Right renal pelvis (tissue), 4 donors: ENCODE measurements at places on chromosomes 11 and 22. TPM values are rescaled to one million over a fixed set of nuclear protein-coding genes. Genes with fewer than 3 reads are reported as not detected.
A peak's percentile ranks its signal among the peaks of the same experiment; 100 is the strongest.

DNA sequence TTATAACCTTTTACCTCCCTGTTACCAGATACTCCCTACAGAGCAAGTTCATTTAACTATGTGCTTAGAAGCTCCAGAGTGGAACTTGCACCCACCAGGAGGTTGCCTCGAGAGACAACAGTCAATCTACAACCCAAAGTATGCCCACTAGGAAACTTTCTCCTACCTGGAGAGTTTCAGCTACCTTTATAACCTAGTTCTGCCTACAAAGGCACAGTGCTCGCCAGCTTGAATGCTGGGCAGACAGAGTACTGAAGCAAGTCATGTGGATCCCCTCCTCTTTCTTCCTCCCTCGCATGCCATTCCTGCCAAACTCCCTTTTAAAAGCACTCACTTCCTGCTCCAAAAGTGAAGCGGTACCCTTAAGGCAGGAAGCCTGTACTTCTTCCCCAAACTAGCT lies 258.9 kb downstream of the SWAP70 start:
- no peak for DNase-seq

- no peak for DNase-seq
Measured at GRCh38 chr11:68976563-68976962, 4.2 kb downstream of the MRGPRD start.

- DNase-seq, result no peak
Measured at GRCh38 chr11:134338654-134339053, 6.9 kb downstream of the GLB1L2 start.

GRCh38 chr22:36965696-36966095 lies 52.3 kb downstream of the CSF2RB start:
- no peak for DNase-seq

DNA sequence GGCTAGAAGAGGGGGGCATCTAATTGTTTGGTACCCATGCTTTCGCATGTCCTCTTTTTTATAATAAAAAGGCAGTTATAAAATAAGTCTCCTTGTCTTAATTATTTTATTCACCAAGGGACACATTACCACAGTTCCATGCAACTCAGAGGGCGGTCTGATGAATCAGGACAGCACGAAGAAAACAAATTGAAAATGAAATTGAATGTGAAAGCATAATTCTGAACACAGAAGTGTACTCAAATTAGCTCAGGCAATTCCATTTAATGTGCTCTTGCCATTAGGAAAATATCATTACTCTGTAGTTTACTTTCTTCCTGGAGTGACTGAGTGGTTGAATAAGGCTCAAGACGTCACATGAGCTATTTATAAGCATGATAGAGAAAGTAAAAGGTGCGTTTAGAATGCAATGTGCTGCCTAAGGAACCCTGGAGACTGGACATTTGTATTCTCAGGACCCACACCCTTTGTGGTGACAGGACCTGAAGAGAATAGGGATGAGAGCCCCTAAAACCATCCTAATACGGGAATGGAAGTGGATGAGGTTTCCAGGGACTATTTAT lies 59.6 kb downstream of the MTNR1B start:
- no peak for DNase-seq

GRCh38 chr11:72681226-72682153 lies 7.3 kb upstream of the PDE2A start:
- DNase-seq, result no peak

GRCh38 chr22:32311551-32312071 lies 46.1 kb upstream of the RFPL3 start:
- no peak for DNase-seq

- no peak for DNase-seq
Measured at GRCh38 chr22:22397875-22398524, 110.5 kb downstream of the ZNF280B start.

DNA sequence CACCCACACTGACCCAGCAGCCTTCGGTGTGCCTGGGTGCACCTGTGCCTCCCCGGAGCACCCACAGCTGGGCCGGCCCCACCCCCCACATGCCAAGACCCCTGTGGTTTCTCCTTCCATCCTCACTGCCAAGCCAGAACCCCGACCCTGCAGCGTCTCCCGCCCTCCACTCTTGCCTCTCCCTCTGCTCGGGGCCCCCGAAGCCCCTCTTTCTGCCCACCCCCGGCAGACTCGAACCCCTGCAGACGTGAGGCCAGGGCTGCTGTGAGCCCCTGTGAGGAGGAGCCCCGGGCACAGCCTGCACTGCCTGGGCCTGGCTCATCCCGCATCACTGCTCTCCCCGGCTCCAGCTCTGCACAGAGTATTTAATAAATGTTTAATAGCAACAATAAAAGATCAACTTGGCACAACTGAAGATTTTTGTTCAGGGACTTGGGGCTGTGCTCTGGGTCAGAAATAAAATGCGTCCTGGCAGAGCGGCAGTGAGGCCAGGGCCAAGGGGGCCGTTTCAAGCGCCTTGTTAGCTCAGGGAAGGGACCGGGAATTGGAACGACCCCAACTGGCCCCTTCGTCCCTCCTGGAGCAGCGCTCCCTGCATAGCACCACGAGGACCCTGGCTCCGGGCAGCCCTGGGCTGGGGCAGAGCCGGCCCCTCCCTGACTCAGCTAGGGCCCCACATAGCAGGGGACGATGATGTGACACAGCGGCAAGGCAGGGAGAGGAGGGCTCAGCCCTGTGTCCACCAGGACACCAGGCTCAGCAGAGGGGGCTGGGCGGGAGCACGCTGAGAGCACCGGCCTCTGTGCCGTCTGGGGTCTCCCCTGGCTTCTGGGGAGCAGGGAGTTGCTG lies 520.8 kb downstream of the BRD1 start:
- no peak for DNase-seq

GRCh38 chr11:94129512-94130297 lies 1.1 kb downstream of the PANX1 start:
- no peak for DNase-seq

DNA sequence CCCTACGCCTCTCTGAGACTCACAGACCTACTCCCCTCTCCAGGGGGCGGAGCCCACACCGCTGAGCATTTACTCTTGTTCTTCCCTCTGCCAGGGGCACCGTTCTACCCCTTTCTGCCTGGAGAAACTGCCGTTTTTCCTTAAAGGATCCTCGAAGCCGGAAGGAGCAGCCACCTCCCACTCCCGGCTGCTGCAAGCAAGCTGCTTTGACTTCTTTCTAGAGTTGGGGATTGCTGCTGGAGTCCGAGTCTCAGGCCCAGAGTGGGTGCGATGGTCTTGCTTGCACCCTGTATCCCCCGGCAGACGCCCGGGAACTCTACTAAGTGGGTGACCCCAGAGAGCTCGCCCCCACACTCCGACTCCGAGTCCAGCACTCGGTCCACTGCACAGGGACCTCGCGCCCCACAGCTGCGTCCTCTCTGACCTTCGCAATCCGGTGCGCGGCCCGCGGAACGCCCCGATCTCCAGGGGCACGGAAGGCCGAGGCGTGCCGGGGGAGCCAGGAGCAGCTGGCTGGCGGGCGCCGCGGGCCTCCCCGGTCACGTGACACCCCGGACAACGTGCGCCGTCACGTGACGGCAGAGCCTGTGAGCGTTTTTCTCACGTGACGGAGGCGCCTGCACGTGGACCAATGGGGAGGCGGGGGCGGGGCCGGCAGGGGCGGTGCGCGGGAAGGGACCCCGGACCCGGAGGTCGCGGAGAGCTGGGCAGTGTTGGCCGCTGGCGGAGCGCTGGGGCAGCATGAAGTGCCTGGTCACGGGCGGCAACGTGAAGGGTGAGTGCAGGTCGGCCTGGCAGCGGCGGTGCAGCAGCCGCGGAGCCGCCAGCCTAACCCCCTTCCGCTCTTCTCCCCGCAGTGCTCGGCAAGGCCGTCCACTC lies at the start of gene RAD9A:
RAD9A (plus strand) TSS at position 683 of the 879 bp plus-strand sequence; CDS start at position 742, 59 bp downstream.
- DNase-seq, result peak; percentile 93

DNA sequence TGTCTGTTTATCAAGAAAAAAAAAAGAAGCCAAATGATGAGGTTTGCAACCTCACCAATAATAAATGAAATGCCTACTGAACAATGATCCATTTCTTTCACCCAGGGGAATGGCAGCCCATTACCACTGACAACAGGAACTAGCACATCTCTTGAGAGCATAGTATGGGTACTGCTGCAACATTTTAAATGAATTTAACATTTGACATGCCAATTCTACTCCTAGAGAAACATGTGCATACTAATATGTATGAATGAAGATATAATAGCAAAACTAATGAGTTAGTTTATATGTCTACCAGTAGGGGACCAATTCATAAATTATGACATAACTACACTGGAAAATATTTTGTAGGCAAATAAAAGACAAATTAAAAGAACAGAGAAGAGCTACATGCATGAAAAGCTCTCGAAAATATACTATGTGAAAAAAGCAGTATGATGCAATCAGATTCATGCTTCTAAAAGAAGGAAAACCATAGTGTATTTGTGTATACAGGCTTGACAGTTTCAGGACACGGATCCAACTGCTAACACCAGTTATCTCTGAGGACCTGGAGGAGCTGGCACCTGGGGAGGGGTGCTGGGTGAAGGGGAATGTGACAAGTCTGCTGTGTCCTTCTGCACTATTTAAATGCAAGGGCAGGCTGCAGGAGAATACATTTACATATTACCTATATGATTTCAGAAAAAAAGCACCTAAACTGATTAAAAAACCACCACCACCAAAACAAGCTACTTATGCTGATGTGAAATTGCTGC lies 6.9 kb downstream of the SMCO4 start:
- no peak for DNase-seq

DNA sequence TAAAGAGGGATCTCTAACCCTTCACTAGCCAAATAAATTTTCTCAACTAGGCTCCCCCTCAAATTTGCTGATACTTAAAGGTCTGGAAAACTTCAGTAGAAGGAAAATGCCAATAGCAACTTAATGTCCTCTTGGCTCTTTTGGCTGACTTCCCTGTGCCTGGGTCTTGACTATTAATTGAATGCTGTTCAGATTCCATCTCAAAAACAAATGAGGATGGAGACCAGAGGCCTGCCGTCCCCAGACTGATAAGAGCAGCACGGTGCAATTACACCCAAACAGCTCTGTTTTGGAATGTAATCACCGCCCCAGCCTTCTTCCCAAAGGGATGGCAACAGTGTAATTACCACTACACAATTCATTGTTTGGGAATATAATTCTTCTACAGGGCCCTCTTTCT lies 89.3 kb upstream of the CHRM4 start:
- DNase-seq, result no peak

DNA sequence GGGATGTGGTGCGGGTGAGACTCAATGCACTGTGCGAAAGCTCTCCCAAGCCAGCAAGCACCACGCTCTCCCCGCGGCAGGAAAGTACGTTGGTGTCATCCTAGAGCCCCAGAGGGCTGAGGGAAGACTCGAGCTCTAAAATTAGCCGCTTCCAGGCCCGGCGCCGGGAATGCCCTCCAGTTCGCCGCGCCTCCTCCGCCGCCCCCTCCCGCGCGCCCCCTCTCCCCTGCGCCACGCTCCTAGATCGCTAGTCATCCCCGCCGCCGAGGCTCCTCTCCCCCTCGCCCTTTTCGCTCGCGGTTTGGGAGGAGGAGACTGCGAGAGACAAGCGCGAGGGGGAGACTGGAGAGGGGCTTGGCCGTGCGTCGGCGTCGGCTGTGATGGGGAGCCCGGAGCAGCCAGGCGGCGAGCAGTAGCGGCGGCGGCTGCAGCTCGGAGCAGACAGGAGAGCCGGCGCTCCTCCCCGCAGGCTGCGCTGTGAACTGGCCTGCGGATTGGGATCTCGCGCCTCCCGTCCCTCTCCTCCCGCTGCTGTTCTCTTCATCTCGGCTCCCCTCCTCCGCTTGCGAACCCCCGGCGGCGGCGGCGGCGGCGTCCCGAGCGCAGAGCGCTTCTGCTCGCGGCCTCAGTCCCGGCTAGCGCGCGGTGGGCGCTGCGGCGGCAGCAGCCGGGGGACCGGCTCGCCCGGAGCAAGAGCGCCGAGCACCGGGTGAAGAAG lies at the start of gene FAT3:
FAT3 (plus strand) TSS at position 412 of the 718 bp plus-strand sequence. CDS start 127,295 bp downstream, outside the sequence.
- peak; percentile 62 for DNase-seq

DNA sequence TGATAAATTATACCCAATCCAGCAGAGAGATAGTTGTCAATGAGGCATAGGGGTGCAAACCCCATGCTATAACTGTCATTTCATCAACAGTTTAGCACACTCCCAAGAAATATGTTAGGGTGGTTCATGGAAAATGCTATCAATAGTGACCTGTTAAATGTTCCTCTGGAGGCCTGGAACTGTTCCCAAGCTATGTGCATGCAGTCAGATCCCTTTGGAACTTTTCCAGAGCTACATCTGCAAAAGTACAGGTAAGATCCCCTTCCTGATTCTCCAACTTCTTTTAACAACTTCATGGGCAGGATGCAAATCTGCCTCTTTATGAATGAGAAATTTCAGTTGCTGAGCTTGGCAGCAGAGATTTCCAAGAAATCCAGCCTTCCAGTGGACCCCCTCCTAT lies 27.2 kb downstream of the ABTB2 start:
- DNase-seq, result no peak

DNA sequence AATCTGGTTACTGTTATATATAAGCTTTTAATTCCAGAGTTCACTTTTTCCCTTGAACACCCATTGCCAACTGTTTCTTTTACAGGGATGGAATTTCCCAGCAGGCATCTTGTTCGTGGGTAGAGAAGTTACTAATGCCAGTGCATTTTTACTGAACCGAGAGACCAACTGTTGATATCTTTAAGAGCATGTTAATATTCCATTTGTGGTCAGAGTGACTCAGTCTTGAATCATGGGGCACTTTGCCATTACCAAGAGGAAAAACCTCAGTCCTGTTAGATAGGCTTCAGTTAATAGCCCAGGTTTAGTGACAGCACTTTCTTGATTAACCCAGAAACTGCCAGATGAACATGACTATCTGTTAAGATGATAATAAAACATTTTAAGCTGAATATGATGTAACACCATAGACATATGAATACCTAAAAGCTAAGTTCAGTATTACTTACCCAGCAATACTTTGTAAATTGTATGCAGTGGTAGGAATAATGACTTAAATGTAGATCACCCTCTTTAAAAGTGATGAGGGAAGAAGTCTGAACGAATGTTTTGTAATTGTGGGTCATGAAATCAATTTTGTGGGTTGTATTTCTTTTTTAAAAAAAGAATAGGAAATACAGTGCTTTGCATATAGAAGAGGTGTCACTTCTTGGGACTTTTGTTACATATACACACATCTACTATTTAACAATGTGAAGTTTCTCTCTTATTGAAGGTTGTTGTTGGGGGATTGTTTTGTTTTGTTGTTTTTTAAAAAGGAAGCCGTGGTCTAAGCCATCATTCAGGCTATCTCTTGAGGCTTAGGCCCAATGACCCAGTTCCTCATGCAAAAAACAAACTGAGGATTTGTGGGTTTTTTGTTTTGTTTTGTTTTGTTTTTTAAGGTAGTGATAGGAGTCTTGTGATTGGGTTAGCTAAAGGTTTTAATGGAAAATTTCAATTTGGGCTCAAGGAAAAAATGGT lies 79.2 kb upstream of the GRIK4 start:
- no peak for DNase-seq

STK33 gene
- 30.0 TPM for polyA plus RNA-seq

PHOX2A gene
- polyA plus RNA-seq, result not detected

C11orf86 gene
- polyA plus RNA-seq, result not detected

BRSK2 gene
- 0.26 TPM for polyA plus RNA-seq

PDGFD gene
- 29.9 TPM for polyA plus RNA-seq

CHST1 gene
- 13.4 TPM for polyA plus RNA-seq

KCNJ1 gene
- polyA plus RNA-seq, result 87.4 TPM

TMEM126A gene
- 35.3 TPM for polyA plus RNA-seq

ANO1 gene
- polyA plus RNA-seq, result 16.5 TPM
